ENCODE measurements at places on chromosomes 1 and 21. TPM values are rescaled to one million over a fixed set of nuclear protein-coding genes. Genes with fewer than 3 reads are reported as not detected.
A peak's percentile ranks its signal among the peaks of the same experiment; 100 is the strongest.

Gene SPRR3
- not detected for total RNA-seq

Gene OR2T2
- total RNA-seq, result not detected

Gene DNAH14
- 2.3 TPM for total RNA-seq

Gene C8B
- total RNA-seq, result not detected

GRCh38 chr1:173095632-173096031, 44.9 kb upstream of the TNFSF18 start:
- DNase-seq, result no peak

DNA sequence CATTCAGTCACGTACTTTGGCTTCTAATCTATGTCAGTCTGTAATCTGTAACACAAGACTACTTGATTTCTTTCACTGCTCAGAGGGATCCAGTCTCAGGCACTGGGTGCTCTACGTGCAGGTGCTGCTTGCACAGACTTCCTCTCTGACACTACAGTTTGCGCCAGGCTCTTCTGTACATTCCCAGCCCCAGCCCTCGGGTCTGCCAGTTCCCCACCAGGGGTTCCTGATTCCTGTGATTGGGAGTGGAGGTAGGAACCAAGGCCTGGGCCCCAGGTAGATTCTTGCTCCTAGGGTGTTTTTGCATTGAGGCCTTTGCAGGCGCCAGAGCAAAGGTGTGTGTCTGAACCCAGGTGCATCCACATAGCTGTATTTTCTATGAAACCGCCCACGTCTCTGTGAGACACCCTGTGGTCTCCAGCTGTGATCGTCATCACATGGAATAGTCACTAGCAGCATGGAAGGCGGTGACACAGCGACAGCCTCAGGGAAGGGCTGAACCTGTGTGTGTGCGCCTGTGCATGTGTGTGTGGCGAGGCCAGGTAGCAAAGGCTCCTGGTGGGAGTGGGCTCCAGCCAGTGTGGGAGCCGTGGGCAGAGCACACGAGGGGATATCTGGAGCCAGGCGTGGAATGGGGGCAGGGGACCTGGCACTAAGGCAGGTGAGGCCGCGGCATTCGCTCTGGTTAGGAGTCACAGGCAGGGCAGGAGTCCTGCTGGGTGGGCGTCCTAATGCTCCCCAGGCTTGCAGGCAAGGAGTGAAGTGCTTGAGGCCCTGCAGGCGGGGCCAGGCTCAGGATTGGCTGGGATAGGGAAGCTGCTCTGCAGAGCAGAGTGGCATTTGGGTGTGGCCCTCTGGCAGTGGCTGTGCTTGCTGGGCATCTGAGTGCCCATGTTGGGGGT, 5.2 kb downstream of the GJC2 start:
- peak; percentile 84 for DNase-seq

- no peak for DNase-seq
These were observed 138.4 kb downstream of the NEK7 start for GRCh38 chr1:198295225-198295624.

- no peak for DNase-seq
These were observed 75.2 kb downstream of the PLPPR5 start for GRCh38 chr1:98929437-98929836.

DNA sequence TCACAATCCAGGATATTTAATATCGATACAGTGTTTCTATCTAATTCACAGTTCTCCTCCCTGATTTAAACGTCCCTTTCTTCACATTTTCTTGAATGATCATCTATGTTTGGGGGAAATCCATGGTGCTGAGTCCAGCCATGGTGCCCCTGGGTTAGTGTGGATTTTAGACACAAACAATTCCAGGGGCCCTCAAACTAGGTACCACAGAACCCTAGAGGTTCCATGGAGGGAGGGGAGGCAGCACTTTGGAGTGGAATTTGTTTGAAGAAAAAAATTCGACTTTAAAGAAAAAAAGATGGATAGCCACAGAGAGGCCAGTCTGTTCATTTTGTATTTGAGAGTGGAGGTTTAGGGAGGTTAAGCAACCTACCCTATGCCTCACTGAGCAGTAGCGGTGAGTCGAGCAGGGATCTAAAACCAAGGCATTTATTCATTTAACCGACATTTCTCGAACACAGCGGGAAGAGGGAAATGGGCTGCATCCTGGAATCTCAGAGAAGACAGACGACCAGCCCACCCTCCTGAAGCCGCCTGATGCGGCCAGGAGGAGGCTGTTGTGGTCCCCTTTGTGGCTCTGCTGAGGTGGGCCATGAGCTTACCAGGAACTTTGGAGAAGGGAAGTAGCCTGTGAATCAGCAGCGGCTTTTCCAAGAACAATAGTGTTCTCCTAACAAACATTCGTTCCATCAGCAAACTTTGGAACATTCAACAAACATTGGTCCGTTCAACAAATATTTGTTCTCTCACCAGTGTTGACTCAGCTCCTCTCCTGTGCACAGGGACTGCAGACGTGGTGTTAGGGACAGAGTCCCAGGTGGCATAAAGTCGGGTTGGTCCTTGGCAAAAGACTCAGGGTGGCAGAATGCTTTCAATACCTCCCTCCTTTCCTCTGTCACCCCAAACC, 103.5 kb upstream of the ZBTB40 start:
- DNase-seq, result no peak

Data from activated CD8-positive, alpha-beta T cell treated with anti-CD3 and anti-CD28 coated beads for 36 hours (primary cell).